ENCODE measurements at places on chromosomes 13 and 19.

DNA sequence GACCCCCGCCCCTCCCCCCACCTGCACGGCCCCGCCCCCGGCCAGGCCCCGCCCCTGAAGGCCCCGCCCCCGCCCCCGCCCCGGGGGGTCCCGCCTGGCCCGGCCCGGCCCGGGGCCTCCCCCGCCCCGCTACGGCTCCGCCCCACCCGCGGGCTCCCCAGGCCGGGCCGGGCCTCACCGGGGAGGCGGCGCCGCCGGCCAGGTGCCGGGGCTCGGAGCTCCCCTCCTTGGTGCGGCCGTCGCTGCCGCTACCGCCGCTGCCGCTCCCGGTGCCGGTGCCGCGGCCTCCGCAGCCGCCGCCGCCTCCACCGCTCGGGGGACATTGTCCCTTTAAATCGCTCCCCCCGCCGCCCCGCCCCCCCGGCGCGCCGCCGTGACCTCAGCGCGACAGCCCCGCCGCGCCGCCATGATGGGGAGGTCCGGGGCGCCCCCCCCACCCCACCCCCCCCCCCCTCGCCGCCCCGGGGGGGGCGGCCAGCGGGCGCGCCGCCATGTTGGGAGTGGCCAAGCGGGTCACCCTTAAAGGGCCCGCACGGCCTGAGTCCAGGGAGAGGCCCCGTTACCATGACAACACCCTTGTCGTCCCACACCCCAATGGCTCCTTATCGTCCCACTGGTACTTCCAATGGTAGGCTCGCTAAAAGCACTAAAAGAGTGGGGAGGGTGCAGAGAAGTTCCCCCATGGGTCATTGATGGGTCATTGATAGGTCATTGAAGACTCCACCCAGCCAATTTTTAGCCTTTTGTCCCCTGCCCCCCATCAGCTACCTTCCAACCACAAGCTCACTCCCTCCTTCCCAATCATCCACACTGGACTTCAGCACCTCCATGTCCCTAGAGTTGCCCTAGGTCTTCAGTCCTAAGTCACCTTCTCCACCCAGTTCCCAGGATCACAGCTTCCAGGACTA, at the start of gene WIZ:
WIZ (minus strand) TSS at position 337 of the 908 bp plus-strand sequence. CDS start 1,649 bp downstream, outside the sequence.
- DNase-seq = peak; percentile 70

DNA sequence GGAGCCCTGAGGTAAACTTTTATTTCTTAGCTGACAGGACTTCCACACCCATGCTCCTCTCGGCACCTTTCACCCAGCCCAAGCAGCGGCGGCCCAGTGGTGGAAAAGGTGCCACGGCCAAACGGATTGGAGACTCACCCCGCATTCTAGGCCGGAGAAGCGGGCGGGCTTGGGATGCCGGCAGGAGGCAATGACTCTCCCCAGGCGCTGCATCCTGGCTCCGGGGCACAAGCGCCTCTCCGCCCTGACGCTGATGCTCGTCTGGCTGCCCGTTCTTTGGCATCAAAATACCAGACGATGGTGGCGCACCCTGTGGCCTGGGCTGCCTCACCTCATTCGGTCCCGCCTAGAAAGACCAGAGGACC, 6.7 kb upstream of the ZNF606 start:
- DNase-seq = no peak

DNA sequence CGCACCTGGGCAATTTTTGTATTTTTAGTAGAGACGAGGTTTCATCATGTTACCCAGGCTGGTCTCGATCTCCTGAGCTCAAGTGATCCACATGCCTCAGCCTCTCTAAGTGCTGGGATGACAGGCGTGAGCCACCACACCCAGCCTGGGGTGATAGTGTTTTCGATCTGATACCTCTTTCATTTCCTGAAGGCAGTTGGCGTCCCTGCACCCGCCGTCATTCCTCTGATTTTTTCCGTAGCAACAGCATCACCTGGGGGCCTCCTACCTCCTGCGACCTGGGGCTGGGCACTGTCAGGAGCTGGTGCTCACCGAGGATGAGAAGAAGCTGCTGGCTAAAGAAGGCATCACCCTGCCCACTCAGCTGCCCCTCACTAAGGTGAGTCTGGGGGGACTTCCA, 10.8 kb downstream of the CREB3L3 start:
- no peak for DNase-seq

DNA sequence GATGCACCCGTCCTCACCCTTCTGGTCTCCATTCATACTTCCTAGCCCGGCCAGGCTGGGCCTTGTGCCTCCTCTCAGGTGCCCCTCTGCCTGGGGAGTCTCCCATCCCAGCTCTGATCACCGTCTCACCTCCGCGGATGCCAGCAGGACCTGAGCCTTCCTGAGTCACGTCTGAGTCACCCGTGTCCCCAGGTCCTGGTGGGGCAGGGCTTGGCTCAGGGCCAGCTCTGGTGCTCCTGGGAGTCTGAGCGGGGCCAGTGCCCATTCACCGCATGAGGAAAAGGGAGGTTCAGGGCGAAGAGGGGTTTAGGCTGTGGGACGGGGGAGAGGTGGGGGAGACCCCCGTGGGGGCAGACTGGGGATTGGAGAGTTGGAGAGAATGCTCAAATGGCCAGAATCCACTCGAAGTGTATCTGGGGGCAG, 593 bp downstream of the ATP8B3 start:
- peak; percentile 17 for DNase-seq

DNA sequence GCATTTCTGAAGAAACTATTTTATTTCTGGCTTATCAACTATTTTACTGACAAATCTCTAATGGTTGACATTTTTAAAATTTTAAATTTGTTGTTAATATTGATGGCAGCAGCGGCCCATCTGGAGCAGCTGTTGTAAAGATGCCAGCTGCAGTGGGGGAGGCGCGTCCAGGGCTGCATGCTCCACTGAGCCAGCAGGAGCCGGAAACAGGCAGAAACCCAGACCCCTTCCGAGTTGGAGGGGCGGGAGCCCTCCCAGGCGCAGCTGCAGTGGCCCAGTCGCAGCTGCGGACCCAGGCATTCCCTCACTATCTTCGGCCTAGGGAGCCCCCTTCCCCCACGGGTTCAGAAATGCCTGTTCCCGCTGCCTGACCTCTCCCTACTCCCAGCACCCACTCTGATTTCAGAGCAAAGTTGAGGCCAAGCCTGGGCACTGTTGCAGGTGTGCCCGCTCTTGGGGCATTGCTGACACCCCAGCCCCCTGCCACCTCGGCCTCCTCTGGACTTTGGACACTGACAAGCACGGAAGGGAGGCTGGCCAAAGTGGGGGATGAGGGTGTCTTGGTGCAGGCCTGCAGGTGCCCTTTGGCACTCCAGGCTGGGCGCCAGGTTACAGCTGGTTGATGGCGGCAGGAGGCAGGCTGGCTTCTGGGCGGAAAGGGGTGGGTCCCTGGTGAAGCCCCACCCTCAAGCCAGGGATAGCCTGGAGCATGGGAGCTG, 69.2 kb downstream of the PIBF1 start:
- no peak for DNase-seq

DNA sequence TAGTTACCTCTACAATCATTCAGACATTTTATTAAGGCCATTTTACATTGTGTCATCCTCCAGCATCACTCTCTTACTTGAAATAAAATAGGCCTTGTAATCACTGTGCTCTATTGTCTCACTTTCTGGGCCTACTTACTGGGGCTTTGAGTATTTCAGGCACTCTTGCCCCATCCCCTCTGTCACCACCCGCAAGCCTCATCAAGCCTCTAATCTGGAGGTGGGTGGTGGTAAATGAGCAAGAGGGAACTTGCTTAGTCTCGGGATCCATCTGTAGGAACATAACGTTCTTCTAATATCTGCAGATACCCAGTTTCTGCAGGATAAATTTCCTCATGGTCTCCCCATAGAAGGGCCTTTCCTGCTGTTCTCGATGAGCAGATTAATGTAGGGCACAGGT, 19.4 kb upstream of the GPR18 start:
- no peak for DNase-seq

DNA sequence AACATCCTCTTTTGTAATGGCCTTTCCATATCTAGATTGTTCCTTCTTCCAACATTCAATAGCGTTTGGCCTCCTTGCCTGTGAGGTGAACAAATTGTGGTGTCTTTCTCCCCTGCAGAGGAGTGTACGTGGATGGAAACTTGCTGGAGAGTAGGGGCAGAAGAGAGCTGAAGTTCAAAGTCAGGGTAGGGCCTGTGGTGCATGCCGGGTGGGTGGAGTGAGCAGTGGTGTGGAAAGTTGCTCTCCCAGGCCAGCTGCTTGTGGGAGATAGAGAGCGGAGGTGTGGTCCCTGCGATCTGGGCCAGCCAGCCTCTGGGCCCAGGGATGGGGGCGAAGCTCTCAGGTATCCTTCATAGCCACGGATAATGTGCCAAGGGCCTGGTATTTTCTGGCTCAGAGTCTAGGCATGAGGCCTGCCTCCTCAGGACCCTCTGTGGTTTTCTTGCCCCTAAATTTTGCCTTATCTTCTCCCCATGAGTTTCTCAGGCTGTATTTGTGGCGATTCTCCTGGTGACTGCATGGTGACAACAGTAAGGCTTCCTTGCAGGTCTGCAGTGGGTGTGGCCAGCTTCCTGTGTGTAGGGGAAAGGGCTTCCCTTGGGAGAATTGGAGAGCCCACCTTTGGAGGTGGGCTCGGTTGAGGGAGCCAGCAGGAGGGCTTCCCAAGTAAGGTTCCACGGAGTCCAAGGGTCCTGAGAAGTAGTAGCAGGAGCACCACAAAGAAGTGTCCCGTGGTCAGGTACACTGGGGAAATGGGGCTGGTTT, 6.7 kb downstream of the RGCC start:
- peak; percentile 32 for DNase-seq
